ENCODE measurements at places on chromosomes 7 and 10.

GRCh38 chr7:150947241-150947745 is 30.8 kb downstream of the KCNH2 start:
- DNase-seq, result no peak

GRCh38 chr7:116595063-116595462 is 70.2 kb downstream of the CAV1 start:
- DNase-seq, result no peak

- DNase-seq, result no peak
Observed at GRCh38 chr7:140702774-140703173, 6.3 kb downstream of the NDUFB2 start.

- no peak for DNase-seq
Observed at GRCh38 chr7:118214833-118215182, 9.7 kb upstream of the ANKRD7 start.

DNA sequence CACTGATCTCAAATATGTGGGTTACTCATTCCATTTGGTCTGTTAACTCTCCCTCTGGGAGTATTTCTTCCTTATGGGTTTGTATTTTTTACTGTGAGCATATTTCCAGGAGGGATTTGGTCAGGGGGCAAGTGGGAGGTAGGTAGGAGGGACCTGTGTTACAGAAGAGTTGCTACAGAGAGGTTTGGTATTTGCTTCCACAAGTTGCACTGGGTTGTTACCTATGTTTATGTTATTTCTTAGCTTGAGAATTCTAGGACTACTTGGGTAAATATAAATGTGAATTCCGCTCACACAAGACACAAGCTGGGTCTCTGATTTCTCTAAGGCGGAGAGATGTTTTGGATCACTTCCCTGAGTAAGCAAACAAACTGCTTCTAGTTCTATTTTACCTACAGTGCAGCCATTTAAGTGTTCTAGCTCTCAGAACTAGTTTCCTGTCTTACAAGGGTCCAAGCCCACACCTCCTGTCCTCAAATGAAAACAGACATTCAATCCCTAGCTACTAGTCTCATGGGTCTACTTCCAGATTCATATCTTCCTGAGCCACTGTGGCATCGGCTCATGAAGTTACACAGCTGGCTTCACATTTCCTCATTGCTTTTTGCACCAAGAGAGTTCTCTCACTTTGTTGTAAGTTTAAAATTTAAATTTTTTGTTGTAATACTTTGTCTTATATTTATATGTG is 75.4 kb upstream of the PPP1R3C start:
- no peak for DNase-seq

DNA sequence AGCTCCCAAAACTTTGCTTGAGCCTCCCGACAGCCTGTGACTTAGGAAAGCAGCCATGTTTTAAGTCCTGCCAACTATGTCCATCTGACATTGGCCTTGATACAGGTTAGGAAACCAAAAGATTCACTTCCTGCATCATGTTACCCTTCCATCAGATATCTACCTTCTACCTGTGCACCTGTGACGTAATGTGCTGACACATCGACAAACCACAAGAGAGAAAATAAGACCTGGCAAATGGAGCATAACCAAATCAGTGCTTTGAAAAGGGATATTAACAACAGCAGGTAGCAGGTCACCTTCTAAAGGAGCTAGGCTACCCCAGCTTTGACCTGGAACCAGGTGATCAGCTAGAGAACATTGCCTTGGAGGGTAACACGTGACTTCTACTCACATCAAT is 14.8 kb upstream of the PRR15 start:
- no peak for DNase-seq

DNA sequence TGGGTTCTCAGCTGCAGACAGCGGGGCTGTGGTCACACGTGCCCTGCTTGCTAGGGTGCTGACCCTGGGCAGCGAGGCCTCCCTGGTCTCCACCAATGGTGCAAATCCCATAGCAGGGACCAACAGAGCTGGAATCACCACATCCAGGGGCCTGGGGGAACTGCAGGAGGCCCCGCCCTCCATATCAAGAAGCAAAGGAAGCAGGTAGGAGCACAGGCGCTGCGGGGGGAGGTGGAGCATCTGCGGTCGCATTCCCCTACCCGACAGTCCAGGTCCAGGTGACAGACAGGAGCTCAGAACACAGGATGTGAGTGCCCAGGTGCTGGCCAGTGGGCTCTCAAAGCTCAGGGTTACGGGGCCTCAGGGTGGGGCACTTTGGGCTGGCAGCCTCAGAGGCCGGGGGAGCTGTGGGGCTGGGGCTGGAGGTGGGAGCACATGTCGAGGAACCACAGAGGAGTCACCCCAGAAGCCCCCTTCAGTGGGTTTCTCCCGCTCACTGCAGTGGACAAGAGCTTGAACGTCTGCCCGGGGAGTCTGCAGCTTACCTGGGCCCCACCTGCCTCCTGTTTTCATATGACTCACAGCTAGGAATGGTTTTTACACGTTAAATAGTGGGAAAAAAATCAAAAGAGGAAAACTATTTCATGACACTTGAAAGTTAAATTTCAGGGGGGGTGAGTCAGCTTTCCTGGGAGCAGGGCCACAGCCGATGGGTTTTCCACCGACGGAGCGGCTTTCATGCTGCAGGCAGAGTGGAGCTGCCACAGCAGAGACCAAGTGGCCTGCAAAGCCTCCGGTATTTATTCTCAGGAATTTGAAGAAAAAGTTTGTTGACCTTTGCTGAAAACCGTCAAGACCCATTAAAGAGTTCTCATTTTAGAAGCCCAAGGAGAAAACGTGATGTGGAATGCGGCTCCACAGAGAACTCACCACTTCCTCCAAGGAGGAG is 148.7 kb upstream of the PPP2R2D start:
- DNase-seq, result no peak

- DNase-seq, result no peak
Observed at GRCh38 chr10:82072124-82072523, 197.1 kb downstream of the NRG3 start.

DNA sequence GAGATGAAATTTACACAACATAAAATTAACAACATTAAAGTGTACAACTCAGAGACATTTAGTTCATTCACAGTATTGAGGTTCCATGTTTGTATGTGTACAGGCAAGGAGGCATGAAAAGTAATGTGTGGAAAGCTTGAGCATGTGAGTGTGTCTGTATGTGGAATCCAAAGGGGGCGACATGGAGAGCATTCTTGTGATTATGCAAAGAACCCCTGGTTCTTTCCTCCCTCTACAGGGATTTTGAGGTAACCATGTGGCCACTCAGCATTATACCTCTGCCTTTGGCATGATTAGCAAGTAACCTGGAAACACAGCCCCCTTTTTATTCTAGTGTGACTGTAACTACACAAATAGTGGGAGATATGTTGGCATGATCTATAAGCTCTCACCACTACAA is 21.0 kb downstream of the OR2F1 start:
- no peak for DNase-seq

DNA sequence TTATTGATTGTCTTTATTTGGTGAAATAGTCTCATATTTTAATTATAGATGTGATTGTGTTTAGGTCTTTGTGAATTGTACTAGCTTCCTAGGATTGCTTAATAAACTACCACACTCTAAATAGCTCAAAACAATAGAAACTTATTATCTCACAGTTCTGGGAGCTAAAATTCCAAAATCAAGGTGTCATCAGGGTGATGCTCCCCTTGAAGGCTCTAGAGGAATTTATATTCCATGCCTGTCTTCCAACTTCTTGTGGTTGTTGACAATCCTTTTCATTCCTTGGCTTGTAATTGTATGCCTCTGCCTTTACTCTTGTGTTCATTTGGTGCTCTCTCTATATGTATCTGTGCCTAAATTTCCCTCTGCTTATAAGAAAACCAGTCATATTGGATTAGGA is 155.3 kb upstream of the AKR1E2 start:
- DNase-seq, result no peak

GRCh38 chr7:17588730-17589129 is 290.3 kb downstream of the AHR start:
- no peak for DNase-seq

GRCh38 chr7:103398483-103399127 is 47.4 kb downstream of the SLC26A5 start:
- no peak for DNase-seq

- DNase-seq, result no peak
Observed at GRCh38 chr7:112449353-112449752, 907 bp upstream of the IFRD1 start.

DNA sequence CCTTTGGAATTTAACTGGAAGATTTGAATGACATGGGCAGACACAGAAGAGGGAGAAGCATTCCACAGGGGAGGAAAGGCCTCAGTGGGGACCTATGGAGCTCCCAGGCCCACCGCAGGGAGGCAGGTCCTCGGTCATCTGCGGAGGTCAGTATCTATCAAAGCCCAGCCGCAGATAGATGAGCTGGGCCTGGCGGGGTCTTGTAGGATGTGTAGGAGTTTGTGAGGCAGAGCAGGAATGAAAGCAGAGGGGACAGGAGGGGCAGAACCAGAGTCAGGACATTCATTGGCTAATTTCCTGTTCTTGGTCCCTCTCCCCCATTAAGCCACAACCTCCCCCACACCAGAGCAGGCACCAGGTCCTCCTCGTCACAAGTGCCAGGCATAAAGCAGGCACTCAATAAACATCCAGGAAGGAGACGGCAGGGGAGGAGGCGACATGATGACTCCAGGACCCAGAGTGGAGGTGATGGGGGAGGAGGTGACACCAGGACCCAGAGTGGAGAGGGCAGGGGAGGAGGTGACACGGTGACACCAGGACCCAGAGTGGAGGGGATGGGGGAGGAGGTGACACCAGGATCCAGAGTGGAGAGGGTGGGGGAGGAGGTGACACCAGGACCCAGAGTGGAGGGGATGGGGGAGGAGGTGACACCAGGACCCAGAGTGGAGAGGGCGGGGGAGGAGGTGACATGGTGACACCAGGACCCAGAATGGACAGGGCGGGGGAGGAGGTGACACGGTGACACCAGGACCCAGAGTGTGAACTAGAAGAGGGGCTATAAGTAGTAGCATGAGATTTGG is 83.7 kb upstream of the PDGFA start:
- DNase-seq, result no peak

DNA sequence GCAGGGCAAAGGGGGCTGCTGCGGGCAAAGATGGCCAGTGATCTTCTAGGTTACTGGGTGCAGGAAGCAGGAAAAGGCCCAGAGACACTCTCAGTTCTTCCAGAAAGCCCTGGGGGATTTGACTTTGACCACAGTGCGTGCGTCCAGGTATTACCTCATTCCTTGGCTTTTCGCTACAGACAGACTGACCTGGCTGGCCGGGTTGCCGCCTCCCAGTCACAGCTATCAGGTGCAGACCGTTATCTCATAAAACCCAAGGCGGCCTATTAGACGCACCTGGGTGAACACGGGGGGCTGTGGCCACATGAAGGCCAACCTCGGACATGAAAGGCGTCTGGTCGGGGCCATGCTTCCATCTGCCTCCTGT is 80.3 kb downstream of the FOXL3 start:
- no peak for DNase-seq

DNA sequence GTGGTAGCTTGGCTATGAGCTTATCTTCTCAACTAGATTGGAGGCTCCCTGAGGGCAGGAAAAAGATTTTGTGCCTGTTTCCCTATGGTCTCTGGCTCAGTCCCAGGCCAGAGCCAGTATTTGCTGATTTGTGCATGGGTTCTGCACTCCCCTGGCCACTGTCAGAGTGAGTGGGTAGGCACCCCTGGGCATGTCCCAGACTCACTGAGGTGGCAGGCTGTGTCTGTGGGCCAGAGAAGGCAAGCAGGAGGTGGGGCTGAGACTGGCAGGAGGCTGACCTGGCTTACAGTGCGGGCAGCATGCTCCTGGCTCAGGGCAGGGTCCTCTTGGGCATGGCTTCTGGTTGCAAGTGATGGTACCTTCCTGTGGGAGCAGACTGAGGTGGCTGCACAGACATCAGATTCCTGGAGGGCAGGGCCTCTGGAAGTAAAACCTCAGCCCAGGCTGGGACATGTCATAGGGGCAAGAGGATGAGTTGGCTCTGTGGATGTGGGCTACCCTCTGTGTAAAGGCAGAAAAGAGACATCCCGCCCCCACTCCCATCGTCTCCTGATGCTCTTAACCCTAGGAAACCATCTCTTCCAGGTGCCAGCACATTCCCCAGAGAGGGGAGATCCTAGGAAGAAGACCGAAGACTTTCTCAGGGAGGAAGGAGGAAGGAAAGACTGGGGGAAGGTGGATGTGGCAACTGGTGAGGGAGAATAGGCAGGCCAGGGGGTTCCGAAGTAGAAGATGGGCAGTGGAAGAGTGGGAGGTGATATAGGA is 4.3 kb downstream of the KCP start:
- DNase-seq, result no peak

- peak; percentile 79 for DNase-seq
Observed at GRCh38 chr7:12686891-12687717, at the start of gene ARL4A. TSS of gene ARL4A (plus strand) at chr7:12687633. CDS start at chr7:12688255, 622 bp downstream.

DNA sequence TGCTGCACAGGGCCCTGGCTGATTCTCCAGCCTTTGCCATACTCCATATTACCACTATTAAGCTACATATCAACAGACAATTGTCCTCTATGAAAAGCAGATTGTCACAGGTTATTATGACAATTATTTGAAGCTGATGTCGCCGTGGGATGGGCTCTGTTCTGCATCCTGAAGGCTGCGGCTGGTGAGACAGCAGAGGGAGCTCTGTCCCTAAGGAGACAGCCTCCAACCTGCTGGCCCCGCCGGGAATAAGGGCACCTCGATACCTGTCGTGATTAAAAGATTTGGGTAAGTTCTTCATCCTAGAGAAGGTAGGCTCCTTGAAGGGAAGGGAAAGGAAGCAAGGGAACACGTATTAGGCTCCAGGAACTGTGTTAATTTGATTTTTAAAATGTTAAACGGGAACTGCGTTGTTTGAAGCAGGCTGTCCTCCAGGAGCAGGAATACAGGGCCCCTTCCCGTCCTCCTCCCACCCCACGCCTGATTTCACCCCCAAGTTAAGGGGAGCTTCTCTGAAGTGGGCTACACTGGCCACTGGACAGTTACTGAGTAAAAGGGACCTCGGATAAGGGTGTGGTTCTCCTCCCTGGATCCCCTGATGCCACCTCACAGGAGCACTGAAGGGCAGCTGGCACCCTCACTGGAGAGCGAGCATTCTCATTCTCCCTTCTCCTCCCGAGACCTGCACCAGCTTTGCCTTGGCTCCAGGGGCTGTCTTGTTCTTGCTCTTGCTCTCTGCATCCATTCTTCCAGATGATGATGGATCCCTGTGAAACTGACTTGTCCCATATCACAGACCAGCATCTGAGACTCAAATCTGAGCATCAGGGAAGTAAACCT is 11.8 kb upstream of the TIAL1 start:
- DNase-seq, result no peak

DNA sequence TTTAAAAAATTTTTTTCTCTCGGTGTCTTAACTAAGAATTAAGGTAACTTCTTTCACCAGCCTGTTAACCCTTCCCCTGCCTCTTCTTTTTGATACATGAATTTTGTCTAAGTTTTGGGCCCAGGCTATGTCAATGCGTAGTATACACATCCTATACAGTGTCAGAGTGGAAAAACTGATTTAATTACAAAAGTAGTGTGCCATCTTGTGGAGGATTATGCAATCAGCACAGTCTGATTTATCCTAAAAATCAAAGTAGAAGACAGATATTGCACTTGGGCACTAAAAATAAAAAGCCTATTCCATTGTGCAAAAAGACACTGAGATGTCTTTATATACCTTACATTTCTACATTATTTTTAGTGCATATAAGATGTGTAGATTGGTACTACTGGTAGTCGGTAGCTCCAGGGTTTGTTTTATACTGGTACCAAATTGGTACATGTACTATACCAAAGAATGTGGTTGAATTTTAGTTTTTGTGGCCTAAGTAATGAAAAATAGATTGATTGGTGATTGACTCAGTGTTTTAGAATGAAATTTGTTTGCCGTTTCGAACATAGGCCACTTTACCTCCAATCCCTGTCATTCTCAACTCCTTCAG is 96.6 kb downstream of the MKLN1 start:
- DNase-seq, result peak; percentile 16

GRCh38 chr10:6973899-6974298 is 393.8 kb upstream of the PRKCQ start:
- DNase-seq, result no peak

- no peak for DNase-seq
Observed at GRCh38 chr10:90695915-90696676, 161.7 kb downstream of the HTR7 start.
